NCI-H1048 (cell line): ENCODE measurements at places on chromosomes 16 and 17.

DNA sequence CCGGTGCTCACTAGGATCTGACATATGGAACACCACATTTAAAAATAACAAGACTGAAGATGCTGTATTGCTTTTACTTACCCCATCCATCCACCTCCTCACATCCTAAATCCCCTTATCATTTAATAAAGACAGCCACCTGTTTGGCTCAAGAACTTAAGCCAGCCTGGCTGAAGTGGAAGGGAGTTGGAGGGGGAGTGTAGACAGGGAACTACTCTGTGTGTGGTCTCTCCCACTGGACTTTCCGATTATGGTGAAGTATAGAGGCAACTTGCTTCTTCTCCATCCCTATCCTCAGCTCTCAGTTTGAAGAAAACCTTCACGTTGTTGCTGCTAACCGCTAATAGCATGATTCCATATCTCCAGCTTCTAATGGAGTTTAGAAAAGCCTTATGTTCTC lies 313.4 kb downstream of the CDH11 start:
- no peak for DNase-seq

- no peak for DNase-seq
Measured at GRCh38 chr17:28247671-28248555, 71.1 kb upstream of the TMEM97 start.

- no peak for DNase-seq
Measured at GRCh38 chr17:82789051-82789592, 37.3 kb downstream of the TBCD start.

DNA sequence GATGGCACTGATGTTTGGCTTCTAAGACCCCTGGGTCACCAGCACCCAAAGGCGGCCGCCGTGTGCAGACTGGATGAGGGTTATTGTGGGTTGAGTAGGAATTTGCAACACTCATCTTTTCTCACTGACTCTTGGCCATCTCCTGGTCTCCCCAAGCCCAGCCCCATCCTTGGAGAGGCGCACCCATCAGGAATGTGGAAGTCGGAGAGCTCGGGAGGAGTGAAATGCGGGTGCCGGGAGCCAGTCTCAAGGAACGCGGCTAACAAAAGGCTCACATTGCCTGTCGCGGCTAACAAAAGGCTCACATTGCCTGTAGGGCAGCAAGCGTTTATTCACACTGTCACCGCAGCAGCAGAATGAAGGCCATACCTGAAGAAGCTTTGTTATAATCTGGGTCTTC lies 248.6 kb downstream of the FOXL1 start:
- DNase-seq: no peak

GRCh38 chr16:46733319-46733830 lies 14.8 kb downstream of the MYLK3 start:
- DNase-seq: no peak

- no peak for DNase-seq
Measured at GRCh38 chr17:28191018-28191417, 128.0 kb upstream of the TMEM97 start.

- DNase-seq: no peak
Measured at GRCh38 chr17:64174686-64175456, 44.9 kb upstream of the ERN1 start.

DNA sequence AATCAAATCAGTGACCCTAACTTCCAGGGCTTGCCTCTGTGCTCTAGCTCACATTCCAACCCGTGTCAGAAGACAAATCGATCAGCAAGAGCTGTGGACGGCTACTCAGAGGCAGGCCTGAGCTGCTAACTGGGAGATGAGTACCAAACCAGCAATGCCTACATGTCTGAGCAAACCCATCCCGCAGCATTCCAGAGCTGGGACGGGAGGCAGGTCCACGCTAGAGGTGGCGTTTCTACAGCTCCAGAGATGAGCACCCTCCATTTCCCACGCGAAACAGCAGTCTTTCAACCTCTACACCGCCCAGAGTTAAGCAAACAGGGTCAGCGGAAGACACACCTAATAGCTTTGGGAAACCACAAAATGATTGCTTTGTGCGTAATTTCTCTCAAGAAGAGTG lies 6.5 kb downstream of the NXN start:
- DNase-seq: no peak

- no peak for DNase-seq
Measured at GRCh38 chr17:70503449-70503848, 334.1 kb downstream of the KCNJ2 start.

DNA sequence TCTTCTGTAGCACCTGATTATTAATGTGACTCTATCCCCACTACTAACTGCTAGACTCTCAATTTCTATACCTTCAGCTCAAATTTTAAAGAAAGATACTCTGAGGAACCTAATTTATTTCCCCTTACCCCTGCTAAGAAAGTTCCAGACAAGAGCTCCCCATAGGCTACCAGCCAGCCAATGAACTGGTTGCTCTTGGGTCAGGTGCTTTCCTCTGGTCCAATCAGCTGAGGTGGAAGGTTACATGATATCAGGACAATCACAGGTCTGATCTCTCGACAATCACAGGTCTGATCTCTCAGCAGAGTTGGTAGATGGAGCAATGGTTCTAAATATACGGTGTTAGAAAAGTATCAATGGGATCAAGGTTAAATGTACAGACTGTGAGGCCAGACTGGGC lies 86.8 kb downstream of the AXIN2 start:
- DNase-seq: no peak

DNA sequence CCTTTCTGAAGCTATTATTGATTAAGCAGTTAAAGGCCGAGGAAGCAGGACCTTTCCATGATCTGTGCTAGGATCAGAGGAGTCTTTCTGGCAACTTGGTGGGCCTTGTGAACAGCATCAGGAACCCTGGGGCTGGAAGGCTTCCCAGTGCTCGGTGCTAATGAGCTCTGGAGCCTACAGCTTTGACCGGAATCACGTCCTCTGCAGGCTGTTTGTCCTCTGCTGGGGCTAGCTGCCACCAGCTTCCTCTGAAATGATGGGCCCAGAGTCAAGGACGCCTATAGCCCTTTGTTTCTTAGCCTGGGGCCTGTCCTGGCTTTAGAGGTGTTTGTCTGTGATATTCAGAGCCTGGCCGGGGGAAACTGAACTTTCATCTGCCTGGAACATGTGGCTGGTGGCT lies 111.6 kb downstream of the SHISA9 start:
- no peak for DNase-seq

- no peak for DNase-seq
Measured at GRCh38 chr17:28327031-28327607, 8.1 kb downstream of the TMEM97 start.

GRCh38 chr16:57924514-57924913 lies 46.4 kb downstream of the CNGB1 start:
- no peak for DNase-seq

DNA sequence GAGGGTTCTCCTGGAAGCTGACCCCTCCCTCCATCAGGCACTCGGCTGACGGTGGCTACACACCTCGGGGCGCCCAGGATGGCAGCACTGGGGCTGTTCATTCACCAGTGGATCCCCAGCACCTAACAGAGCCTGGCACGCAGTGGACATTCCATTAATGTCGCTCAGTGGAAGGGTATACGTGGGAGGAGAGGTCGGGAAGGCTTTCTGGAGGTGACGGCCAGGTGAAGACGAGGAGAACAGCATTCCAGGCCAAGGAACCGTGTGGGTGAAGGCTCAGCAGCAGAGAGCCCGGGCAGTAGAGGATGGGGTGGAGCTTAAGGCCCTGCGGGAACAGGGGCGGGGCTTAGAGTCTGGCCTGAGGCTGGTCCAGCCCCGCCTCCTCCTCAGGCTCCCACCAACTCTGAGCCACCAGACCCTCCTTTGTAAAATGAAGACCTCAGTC lies 2.5 kb upstream of the HS3ST6 start:
- no peak for DNase-seq

- DNase-seq: no peak
Measured at GRCh38 chr17:63644846-63645245, 22.6 kb downstream of the MAP3K3 start.
